ENCODE measurements at places on chromosomes 2 and 18. TPM values are rescaled to one million over a fixed set of nuclear protein-coding genes. Genes with fewer than 3 reads are reported as not detected.

DNA sequence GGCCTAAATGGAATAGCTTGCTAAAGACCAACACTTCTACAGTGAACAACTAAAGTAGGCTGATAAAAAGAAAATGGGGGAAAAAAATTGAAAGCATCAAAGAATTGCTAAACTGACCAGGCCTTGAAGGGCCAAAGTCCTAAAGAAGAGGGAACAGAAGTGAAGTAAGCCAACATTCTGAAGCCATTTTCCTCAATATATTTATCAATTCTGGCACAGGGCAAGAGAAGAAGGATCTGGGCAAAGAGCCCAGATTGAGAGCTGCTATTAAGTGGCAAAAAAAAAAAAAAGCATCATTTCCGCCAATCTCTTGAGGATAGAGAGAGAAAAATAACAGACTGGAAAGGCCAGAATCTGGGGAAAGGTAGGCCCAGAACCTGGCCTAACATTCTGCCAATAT lies 25.7 kb downstream of the FANCL start:
- DNase-seq = no peak

GRCh38 chr2:144529841-144530240 lies 9.9 kb upstream of the ZEB2 start:
- DNase-seq = no peak

GRCh38 chr2:9379391-9379755 lies 44.0 kb downstream of the ITGB1BP1 start:
- no peak for DNase-seq

GRCh38 chr2:15584767-15585469 lies 6.8 kb upstream of the DDX1 start:
- DNase-seq = no peak

- no peak for DNase-seq
Observed at GRCh38 chr2:164008752-164009151, 272.9 kb upstream of the FIGN start.

DNA sequence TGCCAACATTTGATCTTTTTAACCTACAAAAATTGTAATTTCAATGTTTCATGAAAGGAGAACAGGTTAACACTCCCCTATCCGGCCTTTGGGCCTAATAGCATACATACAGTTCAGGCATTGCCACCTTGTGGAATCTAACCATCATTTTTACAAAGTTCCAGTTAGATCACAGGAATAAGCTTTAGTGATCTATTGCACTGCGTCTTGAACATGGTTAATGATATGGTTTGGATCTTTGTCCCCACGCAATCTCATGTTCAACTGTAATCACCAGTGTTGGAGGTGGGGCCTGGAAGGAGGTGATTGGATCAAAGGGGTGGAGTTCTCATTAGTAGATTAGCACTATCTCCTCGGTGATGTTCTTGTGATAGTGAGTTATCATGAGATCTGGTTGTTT lies 58.2 kb upstream of the NEUROD1 start:
- DNase-seq = no peak

DNA sequence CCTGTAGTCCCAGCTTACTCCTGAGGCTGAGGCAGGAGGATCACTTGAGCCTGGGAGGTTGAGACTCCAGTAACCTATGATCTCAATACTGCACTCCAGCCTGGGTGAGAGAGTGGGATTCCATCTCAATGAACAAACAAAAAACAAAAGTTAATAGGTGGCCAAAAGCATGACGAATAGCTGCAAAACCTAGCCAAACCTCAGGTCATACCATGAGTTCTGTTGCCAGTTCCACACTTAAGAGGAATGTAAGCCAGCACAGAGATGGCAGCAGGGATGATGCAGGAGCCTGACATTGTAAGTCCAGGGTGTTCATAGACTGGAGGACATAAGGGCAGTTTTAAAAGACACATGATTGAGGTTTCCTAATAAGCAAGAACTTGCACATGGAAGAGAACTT lies 55.3 kb upstream of the RMDN2 start:
- DNase-seq = no peak

DNA sequence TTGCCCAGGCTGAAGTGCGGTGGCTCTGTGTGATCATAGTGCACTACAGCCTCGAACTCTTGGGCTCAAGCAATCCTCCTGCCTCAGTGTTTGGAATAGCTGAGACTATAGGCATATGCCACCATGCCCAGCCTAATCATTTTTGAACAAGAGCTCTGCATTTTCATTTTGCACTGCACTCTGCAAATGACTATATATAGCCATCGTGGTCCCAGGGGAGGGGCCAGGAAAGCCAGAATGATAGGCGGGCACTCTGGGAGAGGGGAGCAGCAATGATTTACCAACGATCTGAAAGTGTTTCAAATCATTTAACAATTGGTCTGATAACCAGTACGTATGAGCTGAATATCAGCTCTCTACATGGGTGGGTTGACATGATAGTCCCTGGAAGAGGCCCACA lies 22.3 kb upstream of the ST3GAL5 start:
- no peak for DNase-seq

DNA sequence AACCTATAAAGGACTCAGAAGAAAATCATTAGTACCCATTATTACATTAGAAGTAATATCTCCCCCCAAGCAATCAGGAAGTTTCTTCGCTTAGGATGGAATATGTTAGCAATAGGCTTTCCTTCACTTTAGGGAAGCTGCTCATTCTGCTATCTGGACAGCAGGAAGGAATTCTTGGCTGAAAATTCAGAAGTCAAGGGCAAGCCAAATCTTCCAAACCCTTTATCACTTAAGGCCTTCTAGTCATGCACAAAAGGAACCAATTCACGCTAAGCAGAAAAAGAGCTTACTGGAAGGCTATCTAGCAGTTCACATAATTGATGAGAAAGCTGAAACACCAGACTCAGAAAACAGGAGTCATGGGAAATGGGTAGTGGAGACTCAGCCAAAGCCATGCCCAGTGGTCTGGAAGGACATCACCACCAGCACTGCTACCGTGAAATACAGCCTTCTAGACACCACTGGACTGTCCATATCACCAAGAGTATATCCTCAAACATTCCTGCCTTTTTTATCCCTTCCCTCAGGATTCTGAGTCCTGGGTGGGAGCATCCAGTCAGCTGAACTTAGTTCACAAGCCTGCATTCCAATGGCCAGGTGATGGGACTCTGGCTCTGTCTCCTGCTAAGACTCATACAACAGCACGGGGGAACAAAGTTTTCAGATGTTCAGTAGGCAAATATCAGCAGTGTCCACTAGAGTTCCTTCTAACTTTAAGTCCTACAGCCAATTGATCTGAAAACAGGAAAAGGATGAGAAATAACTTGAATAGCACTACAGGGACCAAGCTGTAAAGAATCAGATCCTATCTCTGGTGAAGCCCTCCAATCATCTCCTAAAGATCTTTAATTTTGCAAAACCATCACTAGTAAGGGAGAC lies 14.8 kb upstream of the ADAM17 start:
- DNase-seq = no peak

DNA sequence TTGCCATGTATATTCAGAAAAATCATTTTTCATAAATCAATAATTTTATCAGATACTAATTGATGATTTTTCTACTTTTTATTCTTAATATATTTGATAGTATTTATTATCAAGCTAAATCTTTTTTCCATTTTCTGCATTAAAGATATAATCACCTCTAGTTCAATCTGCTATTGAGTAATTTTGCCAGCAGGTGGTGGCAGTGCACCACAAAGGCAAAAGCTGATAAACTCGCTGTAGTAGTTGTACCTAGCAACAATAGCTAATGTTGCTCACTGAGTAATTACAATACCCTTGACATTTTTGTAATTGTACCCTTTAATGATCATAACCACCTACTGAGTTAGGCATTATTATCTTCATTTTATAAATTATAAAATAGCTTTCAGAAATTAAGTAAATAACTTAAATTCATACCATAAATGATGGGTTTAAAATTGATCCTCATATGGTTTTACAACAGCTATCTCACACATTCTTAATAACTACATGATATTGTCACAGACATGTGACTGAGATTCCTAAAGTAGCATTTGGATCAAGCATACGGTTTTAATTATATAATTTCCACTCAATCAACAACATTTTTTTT lies 52.0 kb upstream of the CALCRL start:
- DNase-seq = no peak

DNA sequence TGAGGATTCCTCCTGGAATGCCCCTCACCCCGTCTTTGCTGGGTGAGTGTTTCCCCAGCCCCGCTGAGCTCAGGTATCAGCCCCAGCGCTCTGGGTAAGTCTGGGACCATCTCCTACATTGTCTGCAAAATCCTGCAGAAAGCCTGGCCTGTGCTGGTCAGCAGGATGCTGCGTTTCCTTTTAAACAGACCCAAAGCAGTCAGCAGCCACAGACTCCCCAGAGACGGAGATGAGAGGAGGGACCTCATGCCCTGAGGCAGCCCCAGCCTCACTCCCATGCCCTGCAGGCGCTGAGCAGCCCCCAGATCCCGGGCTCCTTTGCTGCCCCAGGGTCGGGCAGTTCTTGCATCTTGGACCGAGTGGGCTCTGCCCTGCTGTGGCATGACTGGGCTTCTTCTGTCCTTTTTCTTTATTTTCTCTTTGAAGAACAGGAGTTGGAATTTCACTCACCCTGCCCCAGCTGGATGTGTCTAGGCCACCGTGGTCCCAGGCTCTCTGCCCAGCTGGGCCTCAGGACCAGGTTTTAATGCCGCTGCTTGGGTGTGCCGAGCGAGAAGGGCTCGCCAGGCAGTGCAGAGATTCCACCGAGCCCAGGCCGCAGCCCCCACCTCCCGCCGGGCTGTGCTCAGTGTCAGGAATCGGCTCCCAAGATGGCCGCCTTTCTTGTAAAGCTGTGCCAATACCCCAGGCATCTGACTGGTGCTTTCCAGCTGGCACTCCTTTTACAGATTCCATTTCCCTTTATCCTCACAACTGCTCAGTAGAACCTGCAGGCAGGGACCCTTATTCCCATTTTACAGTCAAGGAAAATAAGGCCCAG lies 43.6 kb downstream of the ODC1 start:
- DNase-seq = no peak

DNA sequence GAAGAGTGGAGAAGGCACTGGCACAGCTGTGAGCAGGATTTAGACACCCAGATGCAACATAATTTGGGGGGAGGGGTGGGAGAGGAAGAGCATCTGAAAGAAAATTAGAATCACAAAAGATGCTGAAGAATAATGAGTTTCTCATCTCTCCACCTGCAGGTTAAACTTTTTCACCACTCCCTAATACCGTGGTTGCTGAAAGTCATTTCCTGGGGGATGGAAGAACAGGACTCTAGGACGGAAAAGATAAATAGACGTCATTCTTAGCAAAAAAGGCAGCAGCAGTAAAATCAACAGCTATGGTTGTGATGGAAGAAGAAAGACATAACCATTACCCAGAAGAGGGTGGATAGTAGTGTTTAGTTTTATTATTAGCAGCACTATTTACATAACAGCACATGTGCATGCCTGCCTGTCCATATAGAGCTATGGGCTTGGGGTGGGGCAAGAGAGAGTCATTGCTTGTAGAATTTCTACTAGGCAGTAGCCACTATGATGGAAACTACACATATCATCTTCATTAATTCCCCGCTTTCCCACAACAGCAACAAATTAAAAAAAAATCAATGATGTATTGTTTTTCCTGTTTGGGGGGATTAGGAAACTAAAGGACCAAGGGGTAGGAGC lies 212.2 kb downstream of the TRIB2 start:
- no peak for DNase-seq

DNA sequence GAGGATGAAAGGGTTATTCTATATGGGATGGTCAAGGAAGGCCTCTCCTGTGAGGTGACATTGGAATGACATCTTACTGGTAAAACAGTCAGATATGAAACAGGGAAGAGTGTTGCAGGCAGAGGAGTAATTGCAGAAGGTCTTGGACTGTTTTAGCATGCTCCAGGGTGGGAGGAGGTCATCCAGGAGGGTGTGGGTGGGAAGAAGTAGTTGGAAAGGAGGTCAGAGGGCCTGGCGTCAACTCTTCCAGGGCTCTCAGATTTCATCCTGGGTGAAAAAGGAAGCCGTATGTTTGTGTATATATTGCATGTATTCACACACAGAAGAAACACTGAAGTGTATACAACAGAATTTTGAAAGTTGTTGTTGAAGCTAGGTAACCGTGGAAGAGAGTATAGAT lies 48.2 kb downstream of the ATP9B start:
- DNase-seq = peak; percentile 54

- no peak for DNase-seq
Observed at GRCh38 chr2:8204711-8205110, 477.1 kb upstream of the ID2 start.

- no peak for DNase-seq
Observed at GRCh38 chr2:237597196-237598145, 6.9 kb upstream of the RAB17 start.

DNA sequence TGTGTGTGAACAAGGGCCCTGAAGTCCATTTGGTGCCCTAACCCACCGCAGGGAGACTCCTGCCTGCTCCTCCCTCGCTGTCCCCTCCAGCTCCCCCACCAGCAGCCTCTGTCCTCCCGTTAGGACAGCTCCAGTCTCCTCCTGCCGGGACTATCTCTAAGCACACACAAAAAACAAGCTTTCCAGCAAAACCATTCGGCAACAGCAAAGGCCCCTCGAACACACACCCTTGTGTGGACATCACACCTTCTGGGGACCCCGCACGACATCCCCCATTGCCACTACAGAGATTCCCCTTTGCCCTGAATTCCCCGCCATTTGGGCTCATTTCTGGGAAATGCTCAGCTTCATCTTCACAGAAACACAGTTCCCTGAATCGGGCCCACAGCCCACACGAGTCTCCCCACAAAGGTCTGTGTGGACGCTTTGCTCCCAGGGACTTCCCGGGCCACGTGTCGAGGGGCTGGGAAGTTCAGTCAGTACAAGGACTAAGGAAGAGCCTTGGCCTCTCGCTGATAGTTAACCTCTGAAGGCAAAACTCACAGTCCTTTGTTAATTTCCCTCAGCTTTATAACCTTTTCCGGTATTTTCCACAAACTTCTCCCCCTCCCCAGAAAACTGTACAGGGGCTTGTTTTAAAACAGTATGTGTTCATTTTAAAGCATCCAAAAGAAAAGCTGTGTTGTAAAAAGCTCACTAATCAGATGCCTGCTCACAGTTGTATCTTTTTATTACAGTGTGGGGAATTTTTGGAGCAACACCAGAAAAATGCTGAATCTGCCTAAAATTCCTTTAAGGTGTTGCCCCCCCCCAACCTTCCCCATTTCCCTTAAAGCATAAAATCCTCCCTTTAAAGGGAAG lies 25.9 kb downstream of the SMAD7 start:
- no peak for DNase-seq

- DNase-seq = no peak
Observed at GRCh38 chr2:48109491-48110204, 203.3 kb upstream of the FBXO11 start.

- DNase-seq = no peak
Observed at GRCh38 chr2:101486258-101486701, 11.4 kb upstream of the RFX8 start.

Gene PLEKHH2
- total RNA-seq = 42.0 TPM

Gene FAM124B
- total RNA-seq = 4.8 TPM

Gene DSC1
- total RNA-seq = not detected

Gene SERPINB8
- 15.4 TPM for total RNA-seq

Gene GCG
- not detected for total RNA-seq

Gene TGFBRAP1
- total RNA-seq = 19.4 TPM

Gene IL1RL1
- 69.6 TPM for total RNA-seq

Gene IFT172
- total RNA-seq = 38.1 TPM

Data from lower lobe of right lung (tissue), 2 donors.